ENCODE measurements at places on chromosomes 13 and 19.

- DNase-seq = no peak
These were observed 319.6 kb downstream of the TEX29 start for GRCh38 chr13:111640006-111640405.

GRCh38 chr19:7554990-7555864 lies 19.7 kb downstream of the PNPLA6 start:
- peak; percentile 21 for DNase-seq

GRCh38 chr13:99384468-99384867 lies 77.3 kb upstream of the GPR183 start:
- DNase-seq = peak; percentile 59

DNA sequence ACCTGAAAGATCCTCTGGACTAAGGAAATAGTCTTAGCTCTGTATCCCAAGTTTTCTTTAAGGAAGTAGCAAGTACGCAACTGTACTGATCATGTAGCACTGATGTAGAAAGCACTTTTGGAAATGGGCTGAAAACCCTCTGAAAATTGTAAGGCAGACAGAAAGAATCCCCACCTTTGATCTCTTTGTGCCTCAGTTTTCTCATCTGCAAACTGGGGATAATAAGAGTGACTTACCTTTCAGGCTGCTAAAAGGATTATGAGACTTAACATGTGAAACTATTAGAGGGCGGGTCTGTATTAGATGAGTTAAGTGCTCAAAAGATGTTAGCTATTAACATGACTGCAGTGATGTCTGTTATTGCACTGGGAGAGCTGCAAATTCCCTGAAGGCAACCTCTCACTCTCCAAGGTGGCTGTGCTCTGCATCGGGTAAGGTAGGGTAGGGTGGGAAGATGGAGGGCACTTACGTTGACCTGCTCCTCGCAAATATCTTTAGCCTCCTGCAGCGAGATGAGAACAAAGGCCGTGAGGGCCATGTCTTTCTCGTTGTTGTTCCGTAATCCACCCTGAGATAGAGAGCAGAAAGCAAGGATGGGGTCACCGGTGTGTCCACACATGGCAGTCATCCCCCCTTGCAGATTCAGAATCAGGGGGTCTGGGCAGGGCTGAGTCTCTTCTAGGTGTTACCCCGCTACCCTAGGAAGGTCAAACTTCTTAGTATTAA lies 20.4 kb upstream of the TNFSF14 start:
- no peak for DNase-seq

GRCh38 chr13:25224151-25224550 lies 52.1 kb upstream of the AMER2 start:
- no peak for DNase-seq

DNA sequence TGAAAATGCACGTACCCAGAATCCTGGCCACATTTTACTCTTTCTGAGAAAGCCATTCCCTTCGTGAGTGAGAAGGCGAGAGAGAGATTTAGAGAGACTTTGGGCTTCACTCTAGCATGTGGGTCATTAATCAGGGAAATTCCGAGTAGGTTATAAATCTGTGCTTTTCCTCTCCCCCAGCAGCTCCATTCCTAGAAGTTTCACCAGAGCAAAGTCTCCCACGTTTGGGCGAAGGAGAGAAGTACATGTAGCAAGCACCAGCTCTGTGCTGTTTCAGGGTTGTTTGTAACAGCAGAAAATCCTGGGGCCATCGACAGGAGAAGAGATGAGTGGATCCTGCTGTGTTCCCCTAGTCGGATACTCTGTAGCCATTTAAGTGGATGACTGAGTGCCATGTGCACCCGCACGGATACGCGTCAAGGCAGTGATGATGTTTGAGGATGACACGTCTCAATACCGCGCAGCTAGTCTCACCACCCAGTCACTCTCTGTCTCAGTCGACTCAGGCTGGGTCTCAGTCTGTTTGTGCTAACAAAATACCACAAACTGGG lies 131.8 kb upstream of the PEG3 start:
- DNase-seq = no peak

GRCh38 chr19:12733369-12734214 lies 892 bp downstream of the TRIR start:
- DNase-seq = peak; percentile 38

- no peak for DNase-seq
These were observed 24.9 kb upstream of the MEDAG start for GRCh38 chr13:30881191-30881651.

GRCh38 chr13:58955546-58956385 lies 1208.0 kb downstream of the DIAPH3 start:
- no peak for DNase-seq

- no peak for DNase-seq
These were observed 41.6 kb upstream of the RFC3 start for GRCh38 chr13:33776239-33776881.

- DNase-seq = no peak
These were observed 12.5 kb downstream of the DCAF15 start for GRCh38 chr19:13964776-13965175.

DNA sequence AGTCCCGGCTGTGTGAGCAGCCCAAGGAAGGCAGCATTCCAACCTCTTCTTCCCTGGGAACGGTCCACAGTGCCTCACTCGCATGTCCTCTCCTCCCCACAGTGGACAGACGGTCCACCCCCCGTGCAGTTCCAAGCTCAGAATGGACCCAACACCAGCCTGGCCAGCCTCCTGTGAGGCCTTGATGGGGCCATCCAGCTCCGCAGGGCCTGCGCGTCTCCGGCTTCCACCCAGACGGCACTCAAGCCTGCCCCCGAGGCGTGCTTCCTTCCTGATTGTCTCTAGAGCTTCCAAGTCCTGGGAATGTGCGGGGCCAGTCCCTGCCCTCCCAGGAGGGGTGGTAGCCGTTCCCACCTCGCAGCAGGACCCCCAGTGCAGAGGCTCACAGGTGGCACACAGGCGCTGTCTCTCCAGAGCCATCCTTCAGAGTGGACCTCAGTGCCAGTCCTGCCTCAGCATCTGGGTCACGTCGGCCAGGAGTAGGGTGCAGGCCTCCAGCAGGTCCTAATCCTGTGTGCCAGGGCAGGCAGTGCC lies 35.0 kb downstream of the MAU2 start:
- no peak for DNase-seq

DNA sequence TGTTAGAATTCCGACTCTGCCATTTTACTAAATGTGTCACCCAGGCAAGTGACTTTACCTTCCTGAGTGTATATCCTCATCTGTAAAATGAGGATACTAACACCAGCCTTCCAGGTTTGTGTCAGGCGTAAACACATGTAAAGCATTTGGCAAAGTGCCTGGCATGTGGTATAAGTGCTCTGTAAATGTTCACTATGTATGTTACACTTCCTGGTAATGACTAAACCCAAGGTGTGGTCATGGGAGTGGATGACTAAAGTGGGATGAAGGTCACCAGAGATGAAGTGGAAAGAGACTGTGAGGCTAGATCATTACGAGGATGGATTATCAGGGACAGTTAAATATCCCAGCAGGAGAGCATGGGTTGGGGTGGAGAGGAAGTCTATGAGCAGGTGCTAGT lies 25.6 kb downstream of the DEDD2 start:
- DNase-seq = no peak

DNA sequence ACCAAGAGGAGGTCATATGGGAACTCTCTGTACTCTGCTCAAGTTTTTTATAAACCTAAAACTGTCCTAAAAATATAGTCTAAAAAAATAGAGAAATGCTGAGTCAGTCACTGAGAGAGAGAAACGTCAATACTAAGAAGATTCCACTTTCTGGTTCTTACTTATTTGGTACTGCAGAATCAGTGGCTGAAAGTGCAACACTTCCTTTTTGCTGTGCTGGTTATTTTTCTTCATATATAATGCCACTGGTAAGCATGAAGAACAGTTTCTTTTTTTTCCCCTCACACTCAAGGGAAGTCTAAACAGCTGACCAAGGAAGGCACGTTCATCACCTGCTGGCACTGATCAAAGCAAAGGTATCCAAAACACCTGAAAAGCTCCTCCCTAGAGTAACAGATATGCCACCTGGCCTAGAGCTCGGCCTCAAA lies 44.3 kb upstream of the N4BP2L1 start:
- no peak for DNase-seq

GRCh38 chr19:29516821-29517395 lies 8.9 kb upstream of the VSTM2B start:
- no peak for DNase-seq

- DNase-seq = no peak
These were observed 1.1 kb downstream of the DACH1 start for GRCh38 chr13:71865874-71866334.

DNA sequence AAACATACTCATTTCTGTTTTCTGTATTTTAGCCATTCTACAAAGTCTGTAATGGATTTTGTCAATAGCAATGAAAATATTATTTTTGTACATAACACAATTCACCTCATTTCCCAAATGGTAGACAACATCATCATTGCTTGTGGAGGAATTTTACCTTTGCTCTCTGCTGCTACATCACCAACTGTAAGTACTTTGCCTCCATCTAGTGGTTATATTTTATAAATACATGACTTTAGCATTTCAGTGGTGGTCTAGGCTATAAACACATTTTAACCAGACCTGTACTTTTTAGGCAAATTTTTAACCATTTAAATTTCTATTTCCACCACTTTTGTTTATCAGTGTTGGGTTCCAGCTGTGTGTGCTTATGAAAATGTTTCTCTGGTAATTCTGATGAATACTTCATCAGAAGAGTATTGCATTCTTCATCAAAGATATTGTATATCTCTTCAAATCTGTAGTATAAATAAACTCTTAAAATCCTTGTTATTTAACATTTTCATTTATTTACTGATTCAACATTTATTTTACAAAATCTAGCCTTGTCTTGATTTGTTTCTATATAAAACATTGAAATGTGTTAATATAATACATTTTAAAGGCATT lies 222.4 kb downstream of the NBEA start:
- peak; percentile 33 for DNase-seq

DNA sequence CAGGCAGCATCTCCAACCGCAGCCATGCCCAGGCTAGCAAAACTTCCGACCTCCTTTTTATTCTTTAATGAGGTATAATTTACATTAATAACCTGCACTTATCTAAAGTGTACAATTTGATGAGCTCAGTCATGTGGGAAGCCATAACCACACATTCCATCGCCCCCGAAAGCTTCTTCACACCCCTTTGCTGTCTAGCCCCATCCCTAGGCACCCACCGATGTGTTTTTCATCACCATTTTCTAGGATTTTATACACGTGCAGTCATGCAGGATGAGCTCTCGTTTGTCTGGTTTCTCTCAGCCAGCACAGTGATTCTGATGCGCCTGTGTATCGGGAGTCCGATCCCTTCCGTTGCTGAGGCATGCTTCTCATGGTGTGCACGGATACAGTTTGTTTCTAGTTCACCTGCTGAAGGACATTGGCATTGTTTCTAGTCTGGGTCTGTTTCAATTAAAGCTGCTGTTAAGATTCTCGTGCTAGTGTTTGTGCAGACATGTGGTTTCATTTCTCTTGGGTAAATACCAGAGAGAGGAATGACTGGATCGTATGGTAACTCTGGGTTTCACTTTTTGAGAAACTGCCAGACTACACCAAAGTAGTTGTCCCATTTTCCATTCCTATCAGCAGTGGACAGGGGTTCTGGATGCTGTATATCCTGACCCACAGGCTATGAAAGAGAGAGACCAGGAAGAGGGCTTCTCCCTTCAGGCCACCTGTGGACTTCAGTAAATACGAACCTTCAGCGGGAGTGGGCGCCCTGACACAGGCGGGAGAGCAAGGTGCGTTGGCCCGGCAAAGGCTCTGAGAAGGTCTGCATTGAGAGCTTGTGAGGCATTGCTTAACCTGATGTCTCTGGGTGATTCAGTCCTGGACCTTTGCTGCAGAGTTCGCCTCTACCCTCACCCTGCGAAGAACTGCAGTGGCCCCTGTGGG lies 4.9 kb downstream of the AP1M1 start:
- DNase-seq = no peak

DNA sequence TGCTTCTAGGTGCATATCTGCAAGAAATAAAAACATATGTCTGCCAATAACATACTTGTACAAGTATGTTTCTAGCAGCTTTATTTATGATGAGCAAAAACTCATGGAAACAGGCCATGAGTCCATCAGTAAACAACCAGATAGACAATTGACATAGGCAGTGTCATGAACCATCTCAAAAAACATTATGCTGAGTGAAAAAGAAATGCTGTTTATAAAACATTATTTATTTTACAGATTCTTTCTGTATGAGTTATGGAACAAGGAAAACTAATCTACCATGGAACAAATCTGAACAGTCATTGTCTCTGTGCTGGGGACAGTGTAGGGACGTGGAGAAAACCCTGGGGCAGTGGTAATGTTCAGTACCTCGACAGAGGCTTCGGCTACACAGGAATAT lies 283.9 kb downstream of the UQCRFS1 start:
- DNase-seq = no peak

GRCh38 chr19:10454267-10454666 lies 33.9 kb downstream of the PDE4A start:
- DNase-seq = no peak

DNA sequence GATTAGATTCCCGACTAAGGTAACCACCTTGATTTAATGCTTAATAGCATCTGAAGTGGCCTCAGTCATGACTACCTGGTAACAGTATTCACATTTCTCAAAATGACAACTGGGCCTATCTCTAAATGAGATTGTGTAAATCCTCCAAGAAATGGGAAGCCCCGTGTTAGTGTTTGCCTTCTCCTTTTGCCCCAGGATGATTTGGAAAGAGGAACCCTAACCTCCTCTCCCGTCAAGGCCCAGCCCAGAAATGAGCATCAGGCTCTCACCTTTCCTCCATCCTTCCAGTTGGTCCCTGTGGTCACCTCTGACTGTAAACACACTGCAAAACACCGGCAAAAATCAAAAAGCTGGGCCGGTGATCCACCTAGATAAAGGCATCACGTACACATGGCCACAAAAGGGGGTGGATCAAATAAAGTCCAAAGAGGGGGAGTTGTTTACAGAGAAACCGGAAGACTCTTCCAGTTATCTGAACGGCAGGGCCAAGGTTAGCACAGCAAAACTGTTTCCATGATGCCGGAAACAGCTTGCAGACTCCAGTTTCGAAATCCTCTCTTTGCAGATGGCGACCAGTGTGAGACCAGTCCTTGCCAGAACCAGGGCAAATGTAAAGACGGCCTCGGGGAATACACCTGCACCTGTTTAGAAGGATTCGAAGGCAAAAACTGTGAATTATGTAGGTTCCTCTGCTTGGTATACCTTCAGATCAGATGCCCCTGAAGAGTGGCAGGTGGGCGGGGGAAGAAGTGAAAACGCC lies 16.4 kb downstream of the F10 start:
- DNase-seq = no peak

- peak; percentile 37 for DNase-seq
These were observed 17.2 kb downstream of the SLC27A1 start for GRCh38 chr19:17487284-17488121.

GRCh38 chr13:90884066-90884465 lies 463.4 kb upstream of the MIR17HG start:
- no peak for DNase-seq

- DNase-seq = no peak
These were observed 5.0 kb upstream of the SLC7A9 start for GRCh38 chr19:32874605-32875004.

GRCh38 chr19:1134431-1134830 lies 30.6 kb downstream of the GPX4 start:
- no peak for DNase-seq

- DNase-seq = no peak
These were observed 11.5 kb downstream of the MARK4 start for GRCh38 chr19:45262570-45262969.
